ENCODE measurements at places on chromosomes 6 and 20.

DNA sequence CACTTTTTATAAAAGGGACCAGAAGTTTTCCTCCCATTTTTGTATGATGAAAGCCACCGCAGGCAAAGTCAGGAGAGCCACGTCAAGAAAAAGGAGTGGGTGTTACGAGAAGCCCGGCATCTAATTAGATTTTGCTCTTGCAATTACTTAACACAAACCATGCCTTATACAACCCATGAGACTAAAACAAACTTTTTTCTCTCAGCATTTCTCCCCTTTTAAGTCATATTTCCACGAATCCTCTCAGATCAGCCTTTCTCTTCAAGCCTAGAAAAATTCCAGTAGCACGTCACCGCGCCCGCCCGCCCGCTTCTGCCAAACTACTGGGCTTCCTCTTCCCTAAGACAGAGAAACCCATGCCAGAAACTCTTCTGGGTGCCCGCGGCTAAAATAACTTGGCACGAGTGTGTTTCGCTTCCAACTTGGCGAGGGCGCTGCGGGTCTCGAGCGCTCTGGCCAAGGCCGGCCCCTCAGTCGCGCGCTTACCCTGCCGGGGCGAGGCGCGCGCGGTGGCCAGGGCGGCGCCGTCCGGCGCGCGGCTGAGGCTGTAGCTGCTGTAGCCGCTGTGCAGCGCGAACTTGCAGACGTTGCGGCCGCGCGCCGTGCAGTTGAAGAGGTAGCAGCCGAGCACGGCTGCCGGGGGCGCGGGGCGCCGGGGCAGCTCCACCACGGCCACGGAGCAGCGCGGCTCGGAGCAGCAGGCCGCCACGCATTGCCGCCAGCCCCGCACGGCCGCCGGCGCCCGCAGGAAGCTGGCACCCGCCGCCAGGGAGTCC is 1.0 kb downstream of the LRP11 start:
- DNase-seq: no peak

DNA sequence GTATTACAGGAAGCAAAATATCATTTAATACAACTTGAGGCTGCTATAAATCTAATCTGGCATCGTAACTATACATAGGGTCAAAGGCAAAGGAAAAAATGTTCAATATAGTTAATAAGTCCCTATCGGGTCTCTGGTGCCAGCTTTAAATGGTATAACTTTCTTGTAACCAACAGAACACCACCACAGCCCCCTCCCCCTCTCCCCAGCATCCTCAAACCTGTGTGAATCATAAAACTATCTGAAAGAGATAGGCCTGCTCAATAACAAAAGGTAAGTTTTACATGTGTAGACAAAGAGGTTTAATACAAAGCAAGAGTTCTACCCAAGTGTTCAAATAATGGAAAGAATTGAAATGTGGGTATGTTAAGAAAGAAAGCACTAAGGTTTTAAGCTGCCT is 12.2 kb downstream of the SMLR1 start:
- no peak for DNase-seq

DNA sequence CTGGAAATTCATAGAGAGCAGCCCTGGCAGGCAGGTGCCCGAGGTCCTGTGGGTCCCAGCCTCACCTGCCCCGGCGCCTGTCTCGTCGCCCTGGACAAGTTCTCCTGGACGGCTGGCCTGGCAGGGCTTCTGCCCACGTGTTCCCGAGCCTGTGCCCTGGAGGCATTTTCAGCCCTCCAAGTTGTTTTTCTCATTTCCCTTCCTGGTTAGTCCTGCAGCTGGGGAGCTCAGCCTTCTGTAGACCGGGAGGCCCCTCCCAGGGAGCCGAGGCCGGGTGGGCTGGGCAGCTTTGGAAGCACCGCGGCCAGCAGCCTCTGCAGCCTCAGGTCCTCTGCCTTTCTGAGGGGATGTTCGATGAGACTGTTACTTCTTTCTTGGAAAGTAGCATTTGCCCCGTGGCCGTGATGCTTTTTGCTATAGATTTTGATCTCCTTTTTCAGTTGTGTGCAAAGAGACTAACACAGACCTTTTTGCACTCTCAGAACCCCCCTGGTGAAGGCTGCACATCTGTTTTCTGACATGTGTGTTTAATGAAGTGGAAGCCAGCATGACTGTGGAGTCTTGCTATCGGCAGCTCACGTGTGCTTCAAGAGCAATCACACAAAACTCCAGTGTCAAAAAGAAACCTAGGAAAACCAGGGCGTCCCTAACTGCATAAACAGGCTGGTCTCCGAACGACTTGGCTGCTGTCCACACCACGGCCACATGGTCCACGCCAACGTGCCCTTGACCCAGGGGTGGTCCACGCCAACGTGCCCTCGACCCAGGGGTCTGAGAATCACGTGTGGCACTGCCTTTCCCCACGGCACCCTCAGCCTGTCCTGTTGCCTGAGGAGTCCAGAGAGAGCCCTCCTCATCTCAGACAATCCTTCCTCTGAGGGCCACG is 207.5 kb downstream of the SMOC2 start:
- no peak for DNase-seq

GRCh38 chr6:100166956-100167355 is 172.9 kb upstream of the MCHR2 start:
- DNase-seq: no peak

GRCh38 chr6:21886542-21887151 is 293.1 kb downstream of the SOX4 start:
- no peak for DNase-seq

DNA sequence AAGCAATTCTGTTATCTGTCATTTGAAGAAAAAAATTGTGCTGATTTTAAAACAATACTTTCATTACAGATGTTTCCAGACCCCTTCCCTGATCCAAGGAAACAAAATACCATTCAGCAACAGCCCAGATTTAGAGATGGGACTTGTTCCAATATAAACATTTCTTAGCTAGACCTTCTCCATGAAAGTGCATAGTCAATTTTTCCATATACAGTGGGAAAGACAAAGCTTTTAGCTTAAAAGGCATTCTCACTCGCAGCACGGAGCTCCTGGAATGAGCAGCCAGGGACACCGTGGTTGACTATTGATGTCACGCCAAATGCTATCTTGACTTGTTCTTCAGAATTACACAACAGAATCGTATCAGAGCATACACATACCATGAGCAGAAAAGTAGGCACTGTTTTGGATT is 21.5 kb downstream of the LAMA4 start:
- DNase-seq: no peak

DNA sequence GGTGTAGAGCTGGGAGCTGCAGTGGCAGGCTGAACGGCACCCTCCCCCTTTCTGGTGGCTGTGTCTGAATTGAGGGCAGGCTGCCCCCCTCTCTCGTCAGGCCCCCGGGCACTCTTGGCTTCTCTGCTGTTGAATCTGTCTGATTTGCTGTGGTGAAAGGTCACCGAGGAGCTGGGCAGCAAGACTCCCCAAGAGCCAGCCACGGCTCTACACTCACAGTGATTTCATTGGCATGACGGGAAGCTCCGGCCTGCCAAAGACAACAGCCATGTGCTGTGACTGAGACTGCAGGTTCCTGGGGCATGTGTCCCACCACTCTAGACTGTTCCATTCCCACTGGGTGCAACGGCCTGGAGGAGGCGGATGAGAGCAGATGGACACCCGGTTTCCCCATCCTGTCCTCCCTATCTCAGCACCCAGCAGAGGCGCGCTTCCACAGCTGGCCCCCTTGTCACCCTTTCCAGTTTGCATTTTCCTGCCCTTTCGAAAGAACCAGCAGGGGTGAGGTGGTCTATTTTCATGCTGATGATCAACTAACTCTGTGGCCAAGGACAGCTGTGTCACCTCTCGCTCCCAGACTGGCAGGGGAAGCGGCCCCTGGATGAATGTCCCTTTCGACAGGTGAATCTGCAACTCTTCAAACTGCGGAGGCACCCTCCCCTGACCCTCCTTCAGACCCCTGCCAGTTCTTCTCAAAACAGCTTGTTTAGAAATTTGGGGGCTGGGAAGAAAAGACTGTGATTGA is 2.2 kb downstream of the APCDD1L start:
- no peak for DNase-seq

GRCh38 chr20:58718729-58719128 is 26.1 kb downstream of the NPEPL1 start:
- no peak for DNase-seq

DNA sequence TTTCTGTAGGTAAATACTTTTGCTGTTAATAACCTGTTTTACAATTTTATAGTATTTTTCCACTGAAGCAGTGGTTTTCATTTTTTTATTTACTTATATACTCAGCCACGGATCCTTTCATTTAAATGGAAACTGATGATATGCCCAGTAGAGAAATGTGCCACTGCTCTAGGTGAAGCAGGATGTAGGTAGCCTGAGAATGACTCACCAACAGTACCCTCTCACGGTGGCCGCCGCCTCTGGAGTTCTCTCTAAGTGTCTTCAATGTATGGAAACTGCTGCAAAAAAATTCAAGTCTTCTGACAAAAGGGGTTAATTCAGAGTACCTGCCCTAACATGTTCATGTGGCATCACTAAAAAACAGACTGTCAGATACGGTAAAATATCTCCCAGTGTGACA is 6.4 kb downstream of the EYA4 start:
- no peak for DNase-seq

DNA sequence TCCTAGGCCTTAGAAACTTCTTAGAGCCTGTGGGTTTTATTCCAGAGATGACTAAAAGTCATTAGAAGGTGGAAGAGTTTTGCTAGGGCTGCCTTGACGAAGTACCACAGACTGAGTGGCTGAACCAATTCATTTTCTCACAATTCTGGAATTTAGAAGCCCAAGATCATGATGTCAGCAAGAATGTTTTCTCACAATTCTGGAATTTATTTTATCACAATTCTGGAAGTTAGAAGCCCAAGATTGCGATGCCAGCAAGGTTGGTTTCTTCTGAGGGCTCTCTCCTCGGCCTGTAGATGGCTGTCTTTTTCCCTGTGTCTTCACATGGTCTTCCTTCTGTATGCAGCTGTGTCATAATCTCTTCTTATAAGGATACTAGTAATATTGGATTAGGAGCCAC is 672.9 kb upstream of the MARCKS start:
- DNase-seq: no peak

GRCh38 chr20:60371384-60371783 is 413.2 kb downstream of the CDH26 start:
- no peak for DNase-seq

- DNase-seq: no peak
Measured at GRCh38 chr6:33123732-33124524, 48.1 kb downstream of the HLA-DPB1 start.

DNA sequence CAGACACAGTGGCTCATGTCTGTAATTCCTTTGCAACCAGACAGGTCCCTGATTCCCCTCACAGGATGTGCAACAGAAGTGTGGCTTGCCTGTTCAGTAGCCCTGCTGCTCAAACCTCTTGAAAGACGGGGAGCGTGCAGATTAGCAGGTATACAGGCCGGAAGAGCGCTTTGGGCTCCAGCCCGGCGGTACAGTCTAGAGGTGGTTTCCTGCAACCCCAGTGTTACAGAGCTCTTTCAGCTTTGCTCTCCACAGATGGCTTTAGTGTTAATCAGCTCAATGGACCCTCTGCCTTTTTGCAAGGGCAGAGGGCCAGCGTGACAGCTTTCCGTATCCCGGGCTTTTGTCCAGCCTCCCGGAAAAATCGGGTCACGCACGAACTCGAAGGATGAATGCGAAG is 67.2 kb upstream of the TNFRSF21 start:
- DNase-seq: no peak

- no peak for DNase-seq
Measured at GRCh38 chr20:42484335-42484734, 705.4 kb downstream of the PTPRT start.

- no peak for DNase-seq
Measured at GRCh38 chr20:24790746-24791283, 158.3 kb upstream of the CST7 start.

GRCh38 chr20:48846516-48847492 is 19.0 kb upstream of the PREX1 start:
- no peak for DNase-seq

GRCh38 chr20:8221887-8222419 is 89.9 kb downstream of the PLCB1 start:
- no peak for DNase-seq

- DNase-seq: no peak
Measured at GRCh38 chr6:133131621-133132465, 109.3 kb upstream of the EYA4 start.

- DNase-seq: no peak
Measured at GRCh38 chr6:89199579-89199978, 17.6 kb downstream of the GABRR1 start.

DNA sequence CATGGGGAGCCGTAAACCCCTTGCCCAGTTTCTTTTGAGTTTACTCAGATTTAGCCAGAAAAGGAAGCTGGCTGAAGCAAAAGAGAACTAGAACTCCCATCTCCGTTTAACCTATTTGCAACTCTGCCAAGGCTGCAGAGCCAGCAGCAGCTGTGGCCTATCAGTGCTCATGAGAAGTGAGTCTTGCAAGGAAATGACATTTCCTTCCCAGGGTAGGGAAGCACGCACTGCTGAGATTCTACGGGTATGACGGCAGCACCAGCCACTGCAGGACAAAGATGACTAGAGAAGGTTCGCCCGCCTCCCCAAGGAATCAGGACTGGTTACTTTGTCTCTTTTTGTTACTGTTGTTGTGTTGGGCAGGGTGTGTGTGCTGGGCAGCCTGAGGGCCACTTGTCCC is 47.6 kb downstream of the PPP1R3G start:
- no peak for DNase-seq

DNA sequence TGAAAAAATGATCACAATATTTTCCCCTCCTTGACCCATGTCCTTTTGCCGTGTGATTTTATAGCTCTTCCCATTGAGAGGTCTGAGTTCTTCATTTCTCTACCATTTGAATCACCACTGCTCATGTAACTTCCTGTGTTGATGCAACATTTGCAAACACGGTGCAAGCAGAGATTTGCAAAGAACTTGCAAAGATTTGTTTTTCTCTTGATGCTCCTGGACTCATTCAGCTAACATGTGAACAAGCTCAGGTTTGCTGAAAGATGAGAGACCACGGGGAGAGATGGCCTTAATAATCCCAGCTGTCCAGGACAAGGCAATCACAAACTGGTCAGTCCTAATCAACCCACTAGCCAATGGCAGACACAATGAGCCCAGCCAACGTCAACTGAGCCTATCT is 8.6 kb downstream of the VNN2 start:
- DNase-seq: no peak

DNA sequence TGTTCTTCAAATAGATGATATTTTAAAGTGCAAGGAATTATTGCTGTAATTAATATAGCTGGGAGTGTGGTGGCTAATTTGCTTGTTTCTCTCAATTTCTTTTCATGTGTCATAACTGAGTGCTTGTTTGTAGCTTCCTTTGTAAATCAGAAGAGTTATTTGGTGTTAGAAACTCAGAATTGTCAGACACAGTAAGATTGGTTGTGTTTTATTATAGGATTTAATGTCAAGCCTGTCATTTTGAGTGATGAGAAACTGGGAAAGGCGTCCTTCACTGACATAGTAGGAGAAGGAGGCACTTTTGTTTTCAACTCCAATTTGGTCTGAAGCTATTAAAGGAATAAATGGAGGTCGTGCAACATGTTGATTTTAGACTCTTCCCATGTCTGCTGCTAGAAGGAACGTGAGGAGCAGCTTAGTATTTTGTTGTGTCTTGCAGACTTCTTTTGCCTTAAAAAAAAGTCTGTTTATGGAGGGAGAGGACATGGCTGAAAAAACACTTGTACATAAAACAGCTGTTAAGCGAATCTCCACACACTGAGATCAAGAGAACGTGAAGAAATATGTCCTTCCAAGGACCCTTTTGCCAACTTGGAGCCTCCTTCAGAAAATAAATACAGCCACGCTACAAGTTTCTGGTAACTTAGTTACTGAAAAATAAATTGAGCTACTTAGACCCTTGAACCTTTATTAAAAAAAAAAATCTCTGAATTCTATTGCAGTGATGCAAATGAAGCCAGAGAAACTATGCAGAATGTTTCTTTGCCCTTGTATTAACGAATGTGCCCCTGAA is 59.5 kb downstream of the BMP6 start:
- no peak for DNase-seq

Measured in stimulated activated CD4-positive, alpha-beta T cell treated with anti-CD3 and anti-CD28 coated beads, Interleukin-15, amount 100 ng/mL, for 1 hour (primary cell).